ENCODE measurements at places on chromosomes 12 and 14.

DNA sequence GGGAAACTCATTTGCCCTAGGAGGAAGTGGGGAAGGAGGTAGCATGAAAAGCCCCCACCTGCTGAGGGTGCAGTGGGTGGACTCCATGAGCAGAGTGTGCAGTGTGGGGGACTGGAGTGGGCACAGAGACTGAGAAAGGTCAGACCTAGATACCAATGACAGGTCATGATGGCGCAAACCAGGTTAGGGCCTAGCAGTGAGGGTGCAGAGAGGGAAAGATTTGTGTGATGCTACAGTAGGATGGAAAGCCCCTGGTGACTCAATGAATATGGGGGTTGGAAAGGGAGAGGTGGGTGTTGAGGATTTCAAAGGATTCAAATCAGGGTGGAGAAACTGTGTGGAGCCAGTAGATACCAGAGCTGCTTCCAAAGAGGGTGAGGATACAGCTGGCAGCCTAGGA is 319.2 kb downstream of the DPF3 start:
- no peak for DNase-seq

DNA sequence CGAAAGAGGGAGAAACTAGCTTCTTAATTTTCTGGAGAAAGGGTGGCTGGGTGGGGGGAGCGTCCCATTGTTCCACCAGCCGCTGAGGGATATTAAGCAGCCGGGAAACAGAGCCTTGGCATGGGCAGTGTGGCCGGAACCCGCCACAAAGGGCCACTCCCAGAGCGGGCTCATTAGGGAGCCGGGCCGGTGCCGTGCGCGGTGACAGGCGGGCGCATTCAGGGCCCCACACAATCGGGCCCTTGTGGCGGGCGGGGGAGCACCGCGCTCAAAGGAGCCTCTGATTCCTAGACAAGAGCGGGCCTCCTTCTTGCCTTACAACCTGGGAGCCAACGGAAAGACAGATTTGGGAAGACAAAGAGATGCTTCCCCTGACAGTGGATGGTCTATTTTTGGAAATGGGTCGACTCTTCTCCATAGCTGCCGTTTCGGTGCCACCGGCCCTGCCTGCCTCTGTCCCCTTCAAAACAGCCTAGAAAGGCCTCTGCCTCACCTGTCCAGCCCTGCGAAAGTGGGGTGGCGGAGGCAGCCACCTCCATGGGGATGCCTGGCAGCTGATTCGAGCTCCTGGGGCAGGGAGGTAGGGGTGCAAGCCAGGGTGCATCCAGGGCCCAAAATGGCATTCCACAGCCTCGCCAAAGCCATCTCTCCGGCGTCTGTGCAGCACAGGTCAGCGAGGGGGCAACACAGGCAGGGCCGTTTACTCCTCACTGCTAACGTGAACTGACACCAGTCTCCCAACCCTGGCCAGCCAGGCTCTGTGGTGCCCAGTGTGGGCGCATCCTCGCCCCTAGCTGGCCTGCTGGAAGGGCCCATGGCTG is 10.9 kb downstream of the CCDC85C start:
- no peak for DNase-seq

- no peak for DNase-seq
These were observed 71.1 kb upstream of the SYT1 start for GRCh38 chr12:78793491-78793890.

DNA sequence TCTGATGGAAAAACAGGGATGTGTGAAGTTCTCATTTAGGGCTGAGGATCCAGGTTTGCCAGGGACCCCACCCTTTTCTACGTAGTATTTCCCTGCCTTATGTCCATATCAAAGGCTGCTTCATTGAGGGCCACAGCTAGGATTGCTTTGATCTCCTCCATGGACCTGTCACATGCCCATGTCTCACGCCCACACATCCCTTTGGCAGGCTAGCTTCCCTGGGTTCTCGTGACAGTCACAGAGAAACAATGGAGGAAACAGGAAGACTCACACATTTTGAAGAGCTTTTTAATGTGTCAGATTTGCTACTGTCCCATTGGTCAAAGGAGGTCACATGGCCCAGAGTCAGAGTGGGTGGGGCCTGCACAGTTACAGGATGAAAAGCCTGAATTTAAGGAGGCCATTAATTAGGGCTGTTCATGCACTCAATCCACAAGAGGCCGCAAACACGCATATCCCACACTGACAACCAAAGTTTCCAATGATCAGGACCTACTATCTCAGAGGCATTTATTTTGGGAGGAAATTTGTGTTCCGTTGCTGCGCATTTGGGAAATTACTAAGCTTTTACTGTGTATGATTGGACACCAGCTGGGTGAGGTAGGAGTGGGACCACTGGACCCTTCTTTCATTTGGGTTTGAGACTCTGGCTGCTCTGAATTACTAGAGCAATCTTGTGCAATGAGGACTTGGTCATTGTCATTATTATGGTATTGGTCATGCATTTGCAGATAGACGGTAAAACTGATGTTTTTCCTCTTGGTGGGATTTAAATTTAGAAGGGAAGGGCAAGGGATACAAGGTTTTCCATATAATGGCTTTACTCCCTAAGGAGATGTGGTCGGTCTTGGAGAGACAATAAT is 266.2 kb downstream of the KTN1 start:
- no peak for DNase-seq

- no peak for DNase-seq
These were observed 751.7 kb downstream of the NRXN3 start for GRCh38 chr14:78921856-78922255.

DNA sequence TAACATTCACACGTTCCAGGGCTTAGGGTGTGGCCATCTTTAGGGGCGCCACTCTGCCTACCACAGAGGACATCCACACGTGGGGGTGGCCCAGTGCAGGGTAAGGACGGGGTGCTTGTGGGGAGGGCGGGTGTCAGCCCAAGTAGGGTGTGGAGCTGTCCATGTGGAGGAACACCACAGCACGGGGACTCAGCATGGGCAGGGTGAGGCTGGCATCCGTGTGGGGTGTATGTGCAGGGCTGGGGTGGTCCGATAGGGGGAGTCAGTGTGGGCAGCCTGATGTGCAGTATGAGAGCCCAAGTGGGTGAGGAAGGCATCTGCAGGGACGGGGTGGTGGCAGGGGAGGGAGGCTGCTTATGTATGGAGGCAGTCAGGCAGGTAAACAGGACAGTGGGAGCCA is 17.7 kb downstream of the PSMC1 start:
- no peak for DNase-seq

All from CD4-positive, alpha-beta T cell (primary cell).